ENCODE measurements at places on chromosomes 3 and 15.

GRCh38 chr15:74889390-74889882 is 406 bp upstream of the MPI start:
- peak; percentile 46 for DNase-seq

- DNase-seq, result no peak
These were observed 17.7 kb upstream of the OCA2 start for GRCh38 chr15:28116521-28117431.

DNA sequence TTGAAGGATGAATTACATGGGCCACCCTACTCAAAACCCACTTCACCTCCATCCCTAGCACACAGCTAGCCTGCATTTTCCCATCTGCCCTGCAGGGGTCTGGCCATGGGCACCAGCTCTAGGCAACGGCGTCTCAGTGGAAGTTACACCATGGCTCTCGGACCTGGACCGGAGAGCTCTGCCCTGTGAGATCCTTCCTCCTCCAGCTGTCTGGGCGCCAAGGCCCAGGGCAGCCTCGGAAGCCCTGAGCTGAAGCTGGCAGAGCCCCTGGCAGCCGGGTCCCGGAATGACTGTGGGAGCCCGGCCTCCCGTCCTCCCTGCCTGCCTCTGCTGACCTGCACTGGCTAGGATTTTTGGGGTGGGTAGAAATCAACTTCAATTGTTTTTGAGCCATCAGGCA is 98.9 kb downstream of the CHSY1 start:
- no peak for DNase-seq

GRCh38 chr3:40516201-40516600 is 8.6 kb upstream of the ZNF621 start:
- no peak for DNase-seq

DNA sequence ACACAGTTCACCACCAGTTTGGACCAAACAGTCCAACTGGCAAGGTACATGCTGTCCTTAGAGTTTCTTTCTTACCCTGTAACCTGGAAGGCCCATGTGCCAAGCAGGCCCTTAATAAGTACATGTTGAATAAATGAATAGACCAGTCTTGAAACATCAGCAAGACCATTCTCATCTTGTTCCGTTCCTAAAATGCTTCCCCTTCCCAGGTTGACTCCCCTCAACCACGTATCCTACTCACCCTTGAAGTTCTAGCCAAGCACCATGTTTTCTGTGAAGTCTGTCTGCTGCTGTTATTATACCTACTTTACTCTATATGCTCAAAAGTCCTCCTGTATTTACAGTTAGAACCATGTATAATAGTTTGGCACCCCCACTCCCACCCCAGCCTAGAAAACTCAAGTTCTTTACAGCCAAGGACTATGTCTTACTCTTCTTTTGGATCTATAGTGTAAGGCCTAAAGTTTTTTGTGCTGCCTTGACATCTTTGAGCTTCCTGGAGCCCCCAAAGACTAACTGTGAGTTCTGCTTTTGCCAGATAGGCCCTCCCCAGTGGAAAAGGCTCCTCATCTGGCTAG is 49.2 kb upstream of the SSR3 start:
- no peak for DNase-seq

DNA sequence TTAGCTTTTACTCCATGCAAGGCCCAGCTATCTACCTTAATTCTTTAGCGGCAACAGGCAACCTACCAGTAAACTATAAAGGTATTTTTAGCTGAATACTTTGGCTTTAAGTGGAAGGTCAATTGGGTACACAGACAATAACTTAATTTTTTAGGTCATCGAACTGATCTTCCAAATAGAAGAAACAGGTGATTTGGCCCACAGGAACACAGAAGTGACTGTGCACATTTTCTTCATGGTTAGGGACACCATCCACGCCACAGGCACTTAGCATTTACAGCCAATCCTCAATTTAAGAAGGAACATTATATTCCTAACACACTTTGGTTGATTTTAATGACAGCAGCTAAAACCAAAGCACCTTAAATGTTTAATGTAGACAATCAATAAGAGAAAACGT is 1.9 kb downstream of the ARPP19 start:
- no peak for DNase-seq

DNA sequence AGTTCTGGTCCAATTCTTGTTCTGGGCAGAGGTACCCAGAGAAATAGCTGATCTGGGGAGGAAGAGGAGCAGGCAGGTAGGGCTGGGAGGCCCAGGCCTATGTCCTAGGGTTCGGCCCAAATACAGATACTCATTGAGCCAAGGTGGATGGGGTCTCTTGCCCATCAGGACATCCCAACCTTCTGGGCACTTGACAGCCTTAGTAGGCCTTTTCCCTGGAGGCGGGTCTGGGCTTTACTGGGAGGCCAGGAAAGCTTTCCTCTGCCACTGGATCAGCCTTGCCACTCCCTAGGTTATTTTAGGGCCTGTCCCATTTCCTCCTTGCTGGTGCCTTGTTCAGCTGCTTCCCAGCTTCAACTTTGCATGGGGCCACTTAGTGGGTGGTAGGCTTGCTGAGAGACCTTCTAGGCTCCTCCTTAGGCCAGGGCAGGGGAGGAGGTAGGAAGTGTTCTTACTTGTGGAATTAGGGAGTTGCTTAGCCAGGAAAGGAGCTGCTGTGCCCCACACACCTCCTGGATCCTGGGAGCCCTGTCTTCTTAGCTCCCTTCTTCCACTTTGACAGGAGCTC is 9.7 kb downstream of the TEX264 start:
- DNase-seq, result no peak

GRCh38 chr15:39215015-39215414 is 365.9 kb upstream of the THBS1 start:
- no peak for DNase-seq

DNA sequence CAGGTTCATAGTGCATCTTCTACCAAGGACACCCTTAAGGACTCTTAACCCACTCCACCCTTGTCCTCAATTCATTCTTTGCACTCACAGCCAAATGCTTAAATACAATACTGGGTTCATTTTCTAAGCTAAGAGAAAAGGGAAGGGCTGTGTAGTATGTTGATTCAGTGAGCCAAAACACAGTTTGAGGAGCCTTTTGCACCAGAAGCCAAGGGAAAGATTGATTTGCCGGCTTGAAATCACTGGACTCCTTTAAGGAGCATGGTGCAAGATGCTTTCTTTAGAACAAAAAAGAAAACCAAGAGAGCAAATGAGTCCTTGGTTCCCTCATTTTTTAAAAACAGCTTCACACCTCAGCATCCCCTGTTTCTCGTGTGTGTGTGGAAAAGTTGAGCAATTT is 47.8 kb downstream of the BOC start:
- DNase-seq, result no peak

- DNase-seq, result no peak
These were observed 358.0 kb upstream of the CADM2 start for GRCh38 chr3:84600703-84601225.

DNA sequence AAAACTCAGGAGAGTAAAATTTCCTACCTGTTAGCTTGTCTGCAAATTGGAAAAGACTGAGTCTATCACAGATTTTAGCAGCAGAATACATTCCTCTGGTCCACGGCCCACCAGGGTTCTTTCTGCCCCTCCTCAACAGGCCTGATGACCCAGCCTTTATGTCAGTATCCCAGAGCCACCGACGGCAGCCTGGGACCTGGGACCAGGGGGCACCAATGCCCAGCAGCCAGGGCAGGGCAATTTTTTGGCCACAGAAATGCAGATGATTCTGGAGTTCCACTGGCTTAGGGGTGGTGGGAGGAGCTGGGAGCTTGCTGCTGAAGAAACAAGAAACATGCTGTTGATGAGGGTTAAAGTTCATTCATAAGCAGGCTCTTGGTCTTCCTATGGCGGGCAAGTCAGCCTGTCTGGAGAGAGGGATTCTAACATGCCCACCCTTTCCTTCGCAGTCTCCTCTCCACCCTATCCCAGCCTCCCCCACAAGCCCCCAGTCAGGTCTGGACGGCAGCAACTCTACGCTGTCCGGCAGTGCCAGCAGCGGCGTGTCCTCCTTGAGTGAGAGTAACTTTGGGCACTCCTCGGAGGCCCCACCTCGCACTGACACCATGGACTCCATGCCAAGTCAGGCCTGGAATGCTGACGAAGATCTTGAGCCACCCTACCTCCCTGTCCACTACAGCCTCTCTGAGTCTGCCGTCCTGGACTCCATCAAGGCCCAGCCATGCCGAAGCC is 4.3 kb upstream of the MANF start:
- no peak for DNase-seq

Measured in GM13976 (cell line).